ENCODE measurements at places on chromosomes 11 and 22.

GRCh38 chr11:88531831-88532230 lies 194.3 kb upstream of the CTSC start:
- DNase-seq, result no peak

DNA sequence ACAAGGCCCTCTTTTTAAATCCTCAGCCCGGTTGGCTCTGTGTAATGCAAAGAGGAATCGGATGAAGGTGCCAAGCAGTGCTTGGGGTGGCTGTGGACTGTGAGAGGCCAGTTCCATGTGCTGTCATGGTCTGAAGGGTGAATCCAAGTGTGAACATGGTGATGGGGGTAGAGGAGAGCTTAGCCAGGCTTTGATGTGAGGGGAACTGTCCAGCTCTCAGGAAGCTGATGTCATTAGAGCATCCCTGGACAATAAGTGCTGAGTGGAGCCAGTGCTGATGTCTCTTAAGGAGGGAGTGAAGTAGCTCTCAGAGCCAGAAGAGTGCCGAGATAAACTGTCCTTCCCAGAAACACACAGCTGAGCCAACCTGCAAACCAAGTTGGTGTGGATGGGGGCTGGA lies 53.6 kb downstream of the NAV2 start:
- no peak for DNase-seq

GRCh38 chr22:49793296-49793695 lies 34.4 kb downstream of the BRD1 start:
- no peak for DNase-seq

DNA sequence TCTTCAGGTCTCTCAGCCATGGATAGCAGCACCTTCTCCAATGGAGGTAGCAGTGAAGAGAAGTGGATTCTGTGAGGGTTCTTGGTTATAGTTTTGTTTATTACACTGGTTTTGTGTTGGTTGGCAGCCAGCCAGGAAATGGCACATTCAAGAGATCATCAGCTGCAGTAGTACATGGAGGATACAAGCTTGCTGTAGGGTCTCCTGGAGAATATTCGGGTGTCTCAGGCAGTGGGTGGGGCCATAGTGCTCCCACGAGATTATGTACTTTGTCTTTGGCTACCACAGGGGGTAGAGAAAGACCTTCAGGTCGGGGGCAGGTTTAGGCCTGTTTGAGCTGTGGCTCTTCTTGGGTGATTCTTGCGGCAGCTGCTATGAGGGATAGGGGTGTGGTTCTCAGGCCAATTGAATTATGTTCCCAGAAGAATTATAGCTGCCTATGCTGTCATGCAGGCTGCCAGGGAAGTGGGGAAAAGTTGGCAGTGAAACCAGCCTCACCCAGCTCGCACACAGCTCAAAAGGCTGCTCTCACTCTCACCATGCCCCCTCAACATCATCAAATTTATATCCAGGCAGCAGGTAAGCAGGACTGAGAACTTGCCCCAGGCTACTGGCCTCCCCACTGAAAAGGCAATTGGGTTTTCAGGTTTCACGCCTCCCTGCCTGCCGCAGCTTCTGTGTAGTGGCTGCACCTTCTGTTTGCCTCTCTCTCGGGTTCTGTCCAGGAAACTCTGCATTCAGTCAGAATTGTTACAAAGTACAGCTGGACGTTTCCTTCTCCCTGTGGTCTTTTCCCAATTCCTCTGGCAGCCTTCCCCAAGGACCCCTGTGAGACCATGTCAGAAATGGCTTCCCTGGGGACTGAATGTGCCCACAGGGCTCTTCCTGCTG lies 435.5 kb downstream of the LUZP2 start:
- DNase-seq, result no peak

GRCh38 chr11:10390375-10390774 lies 64.7 kb upstream of the AMPD3 start:
- no peak for DNase-seq

- no peak for DNase-seq
Observed at GRCh38 chr11:69342588-69343330, 48.8 kb downstream of the MYEOV start.

GRCh38 chr22:39153220-39153717 lies 789 bp upstream of the CBX7 start:
- no peak for DNase-seq

DNA sequence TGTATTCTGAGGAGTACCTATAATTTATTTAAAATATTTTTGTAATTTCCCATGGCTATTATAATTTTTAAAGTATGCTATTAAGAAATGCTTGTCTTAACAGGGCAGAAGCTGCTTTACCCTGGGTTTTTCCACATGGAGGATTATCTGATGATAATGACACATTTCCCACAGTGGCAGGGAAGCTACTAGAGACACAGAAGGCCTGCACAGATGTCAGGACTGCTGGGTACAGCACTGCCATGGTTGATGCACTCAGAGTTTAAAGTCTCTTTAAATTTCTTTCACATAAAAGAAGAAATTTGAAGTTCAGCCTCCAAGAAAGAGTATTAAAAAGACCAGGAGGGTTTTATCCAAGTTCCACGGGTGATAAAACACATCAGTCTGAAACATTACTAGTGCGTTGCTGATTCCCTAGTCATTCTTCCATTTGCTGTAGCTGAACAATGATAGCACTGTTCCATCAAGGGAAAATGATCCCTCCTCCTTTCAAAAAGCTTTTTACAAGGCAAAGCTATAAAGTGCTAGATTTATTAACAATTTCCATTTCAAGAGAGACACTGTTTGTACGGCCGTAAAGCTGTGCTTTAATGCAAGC lies 363.0 kb downstream of the CNTN5 start:
- peak; percentile 6 for DNase-seq

- no peak for DNase-seq
Observed at GRCh38 chr22:50209893-50210292, 9.1 kb downstream of the SELENOO start.

- no peak for DNase-seq
Observed at GRCh38 chr11:44889266-44889665, 61.4 kb downstream of the TP53I11 start.

GRCh38 chr11:121268581-121268980 lies 24.0 kb upstream of the SC5D start:
- DNase-seq, result no peak

GRCh38 chr22:27151407-27151806 lies 494.0 kb downstream of the MIAT start:
- no peak for DNase-seq

- no peak for DNase-seq
Observed at GRCh38 chr11:66904981-66905521, 48.2 kb downstream of the LRFN4 start.

- no peak for DNase-seq
Observed at GRCh38 chr11:112255067-112255720, 5.5 kb downstream of the PLET1 start.

GRCh38 chr11:126751242-126751641 lies 249.3 kb downstream of the KIRREL3 start:
- peak; percentile 19 for DNase-seq

GRCh38 chr11:78783846-78784245 lies 209.2 kb upstream of the NARS2 start:
- no peak for DNase-seq

DNA sequence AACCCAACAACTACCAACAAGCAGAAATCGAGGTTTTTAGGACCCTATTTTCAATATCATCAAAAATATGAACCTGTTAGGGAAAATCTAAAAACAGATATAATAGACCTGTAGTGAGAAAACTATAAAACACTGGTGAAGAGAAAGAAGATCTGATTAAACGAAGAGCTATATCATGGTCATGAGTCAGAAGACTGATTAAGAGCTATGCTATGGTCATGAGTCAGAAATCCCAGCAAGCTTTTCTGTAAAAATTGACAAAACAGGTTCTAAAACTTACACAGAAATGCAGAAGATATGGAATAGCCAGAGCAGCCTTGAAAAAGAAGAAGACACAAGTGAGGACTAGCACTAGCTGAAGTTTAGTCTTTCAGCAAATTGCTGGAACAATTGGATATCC lies 345.0 kb downstream of the TBC1D22A start:
- no peak for DNase-seq

- no peak for DNase-seq
Observed at GRCh38 chr11:112229746-112230433, 3.7 kb downstream of the PTS start.

DNA sequence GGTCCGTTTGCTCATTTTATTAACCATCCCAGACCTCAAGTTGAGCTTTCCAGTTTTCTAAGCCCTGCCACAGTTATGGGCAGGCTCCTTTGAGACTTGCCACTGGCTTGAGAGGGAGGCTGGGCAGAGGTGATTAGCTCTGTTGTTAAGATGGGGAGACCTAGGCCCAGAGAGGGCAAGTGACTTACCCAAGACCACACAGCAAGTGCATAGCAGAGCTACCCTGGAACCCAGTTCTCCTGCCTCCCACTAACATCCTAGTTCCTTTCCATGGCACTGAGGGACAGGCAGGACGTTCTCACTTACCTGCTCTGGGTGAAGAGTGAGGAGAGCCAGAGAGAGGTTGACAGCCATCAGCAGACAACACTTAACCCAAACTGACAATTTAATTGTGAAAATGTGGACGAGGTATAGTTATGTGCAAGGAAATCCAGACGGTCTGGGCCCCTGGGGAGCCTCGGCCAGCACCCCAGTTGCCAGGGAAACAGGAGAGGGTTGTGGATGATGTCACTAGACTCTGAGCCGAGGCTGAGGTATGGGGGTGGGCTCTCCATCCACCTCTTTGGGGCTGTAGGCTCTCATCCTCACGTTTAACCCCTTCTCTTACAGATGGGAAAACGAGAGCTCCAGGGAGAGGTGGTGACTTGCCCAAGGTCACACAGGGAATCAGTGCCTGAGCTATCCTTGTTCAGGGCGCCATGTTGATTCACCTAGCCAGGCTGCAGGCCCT lies 12.3 kb upstream of the WNT11 start:
- DNase-seq, result no peak

DNA sequence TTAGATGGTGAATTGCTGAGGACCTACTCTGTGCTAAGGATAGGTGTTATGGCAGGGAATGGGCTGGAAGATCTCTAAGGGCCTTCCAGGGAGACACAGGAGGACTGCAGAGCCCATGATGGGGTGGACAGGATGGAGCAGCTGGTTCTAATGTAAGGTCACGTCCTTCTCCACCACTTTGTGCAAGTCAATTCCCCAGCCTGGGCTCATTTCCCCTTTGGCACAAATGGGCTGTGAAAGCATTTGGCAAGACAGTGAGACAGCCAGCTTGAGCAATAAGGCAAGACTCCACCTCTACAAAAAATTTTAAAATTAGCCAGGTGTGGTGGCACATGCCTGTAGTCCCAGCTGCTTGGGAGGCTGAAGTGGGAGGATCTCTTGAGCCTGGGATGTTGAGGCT lies 81.4 kb upstream of the THY1 start:
- no peak for DNase-seq

- DNase-seq, result no peak
Observed at GRCh38 chr11:10181811-10182210, 112.2 kb downstream of the SBF2 start.

GRCh38 chr11:37264060-37264459 lies 666.0 kb upstream of the RAG2 start:
- DNase-seq, result no peak

DNA sequence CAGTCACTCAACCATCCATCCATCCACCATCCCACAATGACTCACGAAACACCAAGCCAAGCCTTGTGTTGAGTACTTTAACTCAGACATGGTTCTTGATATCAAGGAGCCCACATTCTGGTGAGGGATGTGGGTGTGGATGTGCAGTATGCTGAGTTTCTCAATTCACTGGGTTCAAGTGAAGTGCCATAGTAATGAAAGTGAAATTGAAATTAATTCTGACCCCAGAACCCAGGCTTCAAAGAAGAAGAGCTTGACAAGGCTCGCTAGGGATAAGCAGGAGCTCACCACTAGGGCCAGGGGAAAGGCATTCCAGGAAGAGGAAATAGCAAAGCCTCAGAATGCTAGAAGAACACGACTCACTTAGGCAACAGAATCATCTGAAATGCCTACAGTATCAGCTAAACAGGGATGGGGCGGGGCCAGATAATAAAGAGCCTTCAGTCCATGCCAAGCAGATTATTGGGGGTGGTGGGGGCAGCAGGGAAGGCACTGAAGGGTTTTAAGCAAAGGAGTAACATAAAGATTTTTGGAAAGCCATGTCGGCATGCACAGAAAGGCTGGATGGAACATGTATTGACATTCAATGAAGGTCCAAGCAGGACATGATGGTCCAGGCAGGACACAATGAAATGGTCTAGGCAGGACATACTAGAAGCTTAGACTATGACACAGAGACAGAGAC lies 37.2 kb downstream of the RTL6 start:
- DNase-seq, result no peak

DNA sequence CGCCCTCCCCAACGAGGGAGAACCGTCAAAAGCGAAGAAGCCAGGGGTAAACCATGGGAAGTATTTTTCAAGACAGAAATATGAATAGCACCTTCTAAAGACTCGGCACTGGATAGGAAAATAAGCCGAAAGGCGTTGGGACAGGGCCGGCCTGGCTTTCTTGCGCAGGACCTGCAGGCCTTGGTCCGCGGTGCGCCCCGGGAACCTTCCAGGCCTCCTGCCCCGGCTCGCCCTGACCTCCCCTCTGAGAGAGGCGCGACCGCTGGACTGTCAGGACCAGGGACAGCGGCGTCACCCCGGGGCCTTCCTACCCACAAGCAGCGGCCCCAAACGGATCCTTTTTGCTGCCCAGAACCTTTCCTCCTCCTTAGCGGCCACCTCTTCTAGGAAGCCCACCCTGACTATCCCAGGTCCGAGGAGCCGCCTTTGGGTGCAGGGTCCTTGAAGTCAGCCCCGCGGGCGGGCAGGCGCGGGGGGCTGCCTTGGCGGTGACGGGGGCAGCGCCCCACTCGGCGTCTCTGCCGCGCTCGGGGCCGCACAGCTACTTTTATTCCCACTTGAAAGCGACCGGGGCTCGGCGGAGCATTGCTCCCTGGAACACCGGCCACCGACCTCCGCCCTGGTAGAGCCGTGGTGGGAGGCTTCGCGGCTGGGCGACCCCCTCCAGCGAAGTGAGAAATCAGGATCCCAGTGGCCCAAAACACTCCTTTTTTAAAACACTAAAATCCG lies 650 bp upstream of the MAPK11 start:
- no peak for DNase-seq

DNA sequence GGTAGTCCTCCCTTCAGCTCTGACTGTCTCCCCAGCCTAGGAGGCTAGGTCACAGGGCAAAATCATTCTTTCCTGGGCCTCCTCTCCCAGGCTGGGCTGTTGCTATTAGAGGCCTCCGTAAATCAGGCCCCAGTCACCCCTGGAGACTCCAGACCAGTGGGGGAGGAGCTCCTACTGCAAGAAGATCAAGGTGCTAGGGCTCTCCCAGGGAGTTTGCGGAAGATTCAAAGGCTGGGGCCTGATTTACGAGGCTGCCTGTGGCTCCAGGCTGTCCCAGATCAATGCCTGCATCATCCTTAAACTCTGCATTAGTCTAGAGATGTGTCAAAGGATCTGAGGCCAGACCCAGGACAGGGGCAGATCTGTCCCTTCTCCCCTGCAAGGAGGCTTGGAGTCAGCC lies 346.2 kb downstream of the TENM4 start:
- DNase-seq, result no peak

- no peak for DNase-seq
Observed at GRCh38 chr11:114782650-114783310, 104.5 kb downstream of the NXPE2 start.

Measured in NCI-H524 treated with DMSO at 0.1 percent for 48 hours (cell line).